ENCODE measurements at places on chromosomes 4 and X. TPM values are rescaled to one million over a fixed set of nuclear protein-coding genes. Genes with fewer than 3 reads are reported as not detected.

NR0B1 gene
- total RNA-seq, result 8.5 TPM

CXCL8 gene
- total RNA-seq, result 14.3 TPM

TMEM192 gene
- 5.1 TPM for total RNA-seq

ODAPH gene
- not detected for total RNA-seq

STK32B gene
- 3.7 TPM for total RNA-seq

DGKQ gene
- 9.9 TPM for total RNA-seq

PRRG3 gene
- 0.73 TPM for total RNA-seq

LUZP4 gene
- total RNA-seq, result not detected

ZNF630 gene
- 0.98 TPM for total RNA-seq

MAGED4 gene
- 17.0 TPM for total RNA-seq

ARHGEF38 gene
- not detected for total RNA-seq

SSX1 gene
- not detected for total RNA-seq

CCKAR gene
- not detected for total RNA-seq

MAGEB10 gene
- total RNA-seq, result not detected

HSFX4 gene
- not detected for total RNA-seq

RAB9B gene
- total RNA-seq, result 0.20 TPM

Data from subcutaneous preadipocyte (primary cell).